Thoracic aorta (tissue), 2 donors: ENCODE measurements at places on chromosomes 16 and 17.
A peak's percentile ranks its signal among the peaks of the same experiment; 100 is the strongest.

- H3K4me3 ChIP-seq = no peak overlapping the region
- DNase-seq = no peak
- H3K36me3 ChIP-seq = no peaks in the 10 kb centered on the region
- no peaks in the 10 kb centered on the region for H3K4me1 ChIP-seq
- H3K27ac ChIP-seq = no peak overlapping the region
These were observed 68.1 kb upstream of the CPHXL start for GRCh38 chr16:75794426-75794825.

- no peaks in the 10 kb centered on the region for H3K4me1 ChIP-seq
- no peak for DNase-seq
- H3K27ac ChIP-seq = no peak overlapping the region
- H3K27me3 ChIP-seq = no peaks in the 10 kb centered on the region
These were observed 5.8 kb downstream of the PIK3R6 start for GRCh38 chr17:8861495-8862181.

- H3K36me3 ChIP-seq = no peaks in the 10 kb centered on the region
- no peaks in the 10 kb centered on the region for H3K27me3 ChIP-seq
- H3K4me3 ChIP-seq = no peak overlapping the region
- DNase-seq = no peak
These were observed 59.5 kb downstream of the AKAP1 start for GRCh38 chr17:57144567-57144966.

GRCh38 chr17:21007646-21008045, 35.2 kb downstream of the USP22 start:
- no peak overlapping the region for H3K27ac ChIP-seq
- DNase-seq = no peak
- H3K4me1 ChIP-seq = no peaks in the 10 kb centered on the region

GRCh38 chr16:15052747-15053476, 3.0 kb downstream of the NTAN1 start:
- no peak overlapping the region for H3K27ac ChIP-seq
- H3K4me3 ChIP-seq = no peak overlapping the region
- H3K27me3 ChIP-seq = no peaks in the 10 kb centered on the region
- peaks cover 6% of the 10 kb centered on the region for H3K4me1 ChIP-seq
- no peaks in the 10 kb centered on the region for H3K36me3 ChIP-seq

- H3K4me1 ChIP-seq = no peaks in the 10 kb centered on the region
- H3K27me3 ChIP-seq = no peaks in the 10 kb centered on the region
- no peaks in the 10 kb centered on the region for H3K36me3 ChIP-seq
- H3K4me3 ChIP-seq = no peak overlapping the region
These were observed 172.5 kb downstream of the GRIN2A start for GRCh38 chr16:10009684-10010083.

GRCh38 chr16:12646490-12647274, 157.0 kb downstream of the CPPED1 start:
- H3K4me1 ChIP-seq = no peaks in the 10 kb centered on the region
- no peak for DNase-seq
- no peaks in the 10 kb centered on the region for H3K36me3 ChIP-seq
- no peak overlapping the region for H3K4me3 ChIP-seq
- no peaks in the 10 kb centered on the region for H3K27me3 ChIP-seq

DNA sequence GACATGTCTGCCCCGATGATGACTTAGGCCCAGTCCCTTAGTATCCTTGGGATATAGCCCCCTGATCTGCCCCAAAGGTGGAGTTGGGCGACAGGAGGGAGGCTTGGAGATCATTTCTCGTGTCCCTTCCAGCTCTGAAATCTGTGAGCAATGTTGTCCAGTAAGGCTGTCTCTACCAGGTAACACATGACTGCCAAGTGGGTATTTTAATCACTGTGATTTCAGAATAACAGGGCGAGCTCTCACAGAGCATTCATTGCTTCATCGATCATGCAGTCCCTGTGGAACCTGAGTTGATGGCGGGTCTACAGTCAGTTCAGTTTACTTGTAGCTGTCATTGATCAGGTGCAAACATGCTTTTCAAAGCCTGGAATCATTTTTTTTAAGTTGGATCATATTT, 39.2 kb downstream of the KSR1 start:
- DNase-seq = no peak
- H3K27me3 ChIP-seq = no peaks in the 10 kb centered on the region
- H3K4me1 ChIP-seq = peaks cover 4% of the 10 kb centered on the region
- H3K4me3 ChIP-seq = no peak overlapping the region

- no peak overlapping the region for H3K4me3 ChIP-seq
- H3K4me1 ChIP-seq = peaks cover 39% of the 10 kb centered on the region
- H3K36me3 ChIP-seq = peaks cover 7% of the 10 kb centered on the region
- peak overlapping the region; percentile 17 for H3K27ac ChIP-seq
- DNase-seq = no peak
These were observed 27.5 kb downstream of the MPG start for GRCh38 chr16:105521-105920.

GRCh38 chr16:88355093-88355388, 27.7 kb upstream of the ZNF469 start:
- no peak for DNase-seq
- no peaks in the 10 kb centered on the region for H3K4me1 ChIP-seq
- H3K27me3 ChIP-seq = no peaks in the 10 kb centered on the region
- no peaks in the 10 kb centered on the region for H3K36me3 ChIP-seq

DNA sequence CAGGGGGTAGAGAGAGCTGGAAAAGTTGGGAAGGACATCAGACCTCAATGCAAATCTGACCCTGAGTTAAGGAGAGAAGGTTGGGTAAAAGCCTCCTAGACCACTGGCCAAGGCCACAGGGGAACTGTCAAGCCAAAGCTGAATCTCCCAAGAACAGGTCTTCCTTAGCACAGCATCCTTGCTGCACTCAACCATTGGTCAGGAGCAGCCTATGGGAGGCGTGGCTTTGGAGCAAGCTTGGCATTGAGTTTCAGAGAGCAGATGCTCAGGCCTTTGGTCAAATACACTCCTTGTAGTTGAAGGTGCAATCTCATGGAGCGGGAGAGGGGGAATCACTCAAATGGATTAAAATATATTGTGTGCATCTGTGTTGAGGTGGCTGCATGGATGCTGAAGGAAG, 21.8 kb downstream of the SOX9 start:
- DNase-seq = no peak
- H3K4me1 ChIP-seq = no peaks in the 10 kb centered on the region
- no peak overlapping the region for H3K4me3 ChIP-seq
- no peaks in the 10 kb centered on the region for H3K27me3 ChIP-seq
- no peak overlapping the region for H3K27ac ChIP-seq

DNA sequence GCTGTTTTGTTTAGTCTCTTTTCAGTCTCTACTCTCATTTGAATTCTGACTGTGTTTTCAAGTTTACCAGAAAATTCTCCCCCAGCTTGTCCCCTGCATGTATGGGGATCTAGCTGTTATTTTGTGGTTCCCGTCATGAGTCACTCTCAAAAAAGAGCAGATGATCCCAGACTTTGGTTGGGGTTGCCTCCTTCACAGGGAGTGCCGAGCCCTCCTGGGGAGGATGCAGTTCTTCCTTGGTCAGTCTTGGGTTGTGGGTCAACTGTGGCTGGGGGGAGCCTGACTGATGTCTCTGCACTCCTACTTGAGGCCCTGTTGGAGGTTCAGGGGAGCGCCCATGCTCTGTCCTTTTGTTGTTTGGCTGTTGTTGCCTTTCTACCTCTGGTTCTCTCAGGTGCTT, 37.7 kb downstream of the EPN2 start:
- no peak overlapping the region for H3K27ac ChIP-seq
- no peaks in the 10 kb centered on the region for H3K36me3 ChIP-seq
- H3K4me3 ChIP-seq = no peak overlapping the region
- no peak for DNase-seq
- no peaks in the 10 kb centered on the region for H3K27me3 ChIP-seq

- H3K36me3 ChIP-seq = no peaks in the 10 kb centered on the region
- no peak for DNase-seq
- no peaks in the 10 kb centered on the region for H3K27me3 ChIP-seq
- H3K4me1 ChIP-seq = no peaks in the 10 kb centered on the region
- H3K4me3 ChIP-seq = no peak overlapping the region
These were observed 109.5 kb downstream of the CA10 start for GRCh38 chr17:52049051-52049450.

DNA sequence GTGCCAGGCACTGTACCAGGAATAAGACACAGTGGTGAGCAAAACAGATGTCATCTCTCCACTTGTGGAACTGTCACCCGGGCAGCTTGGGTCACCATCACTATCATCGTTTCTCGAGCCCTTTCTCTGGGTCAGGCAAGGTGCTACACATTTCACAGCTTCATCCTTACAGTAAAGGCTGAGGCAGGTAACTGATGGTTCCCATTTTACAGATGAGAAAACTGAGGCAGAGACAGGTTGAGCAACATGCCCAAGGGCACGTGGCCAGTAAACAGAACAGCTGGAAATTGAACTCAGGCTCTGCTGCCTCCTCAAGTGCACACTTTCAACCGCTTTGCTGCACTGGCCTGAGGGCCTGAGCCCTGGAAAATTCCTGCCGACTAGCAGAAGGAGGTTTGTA, 294.6 kb downstream of the XYLT1 start:
- no peaks in the 10 kb centered on the region for H3K27me3 ChIP-seq
- no peaks in the 10 kb centered on the region for H3K36me3 ChIP-seq
- no peak for DNase-seq

GRCh38 chr17:6857336-6857735, 25.8 kb upstream of the TEKT1 start:
- no peaks in the 10 kb centered on the region for H3K36me3 ChIP-seq
- no peaks in the 10 kb centered on the region for H3K4me1 ChIP-seq
- no peak overlapping the region for H3K27ac ChIP-seq

DNA sequence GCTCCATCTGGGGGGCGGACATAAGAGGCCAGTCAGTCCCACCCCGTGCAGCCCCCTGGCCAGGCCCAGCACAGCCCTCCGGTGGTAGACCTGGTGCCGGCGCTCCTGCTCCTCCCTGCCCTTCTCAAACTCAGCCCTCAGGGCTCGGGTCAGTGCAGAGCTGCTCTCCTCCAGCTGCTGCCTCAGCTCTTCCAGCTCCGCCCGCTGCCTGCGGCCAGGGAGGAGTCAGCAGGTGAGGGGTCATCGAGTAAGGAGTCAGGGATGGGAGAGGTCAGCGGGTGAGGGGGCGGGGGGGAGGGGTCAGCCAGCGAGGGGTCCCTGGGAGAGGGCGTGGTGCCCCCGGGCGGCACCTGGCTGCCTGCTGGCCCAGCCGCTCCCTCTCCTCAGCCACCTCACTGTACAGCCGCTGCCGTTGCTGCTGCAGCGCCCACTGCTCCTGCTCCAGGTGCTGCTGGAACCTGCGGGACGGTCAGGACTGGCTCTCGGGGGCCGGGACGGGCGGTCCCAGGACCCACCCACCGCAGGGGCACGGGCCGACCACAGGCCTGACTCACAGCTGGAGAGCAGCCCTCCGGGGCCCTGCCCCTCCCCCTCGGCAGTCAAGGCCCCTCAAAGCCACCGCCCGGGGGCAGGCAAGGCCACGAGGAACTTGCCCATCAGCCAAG, 26.5 kb upstream of the AATK start:
- peaks cover 5% of the 10 kb centered on the region for H3K36me3 ChIP-seq
- no peak overlapping the region for H3K4me3 ChIP-seq
- no peak overlapping the region for H3K27ac ChIP-seq
- no peaks in the 10 kb centered on the region for H3K27me3 ChIP-seq

DNA sequence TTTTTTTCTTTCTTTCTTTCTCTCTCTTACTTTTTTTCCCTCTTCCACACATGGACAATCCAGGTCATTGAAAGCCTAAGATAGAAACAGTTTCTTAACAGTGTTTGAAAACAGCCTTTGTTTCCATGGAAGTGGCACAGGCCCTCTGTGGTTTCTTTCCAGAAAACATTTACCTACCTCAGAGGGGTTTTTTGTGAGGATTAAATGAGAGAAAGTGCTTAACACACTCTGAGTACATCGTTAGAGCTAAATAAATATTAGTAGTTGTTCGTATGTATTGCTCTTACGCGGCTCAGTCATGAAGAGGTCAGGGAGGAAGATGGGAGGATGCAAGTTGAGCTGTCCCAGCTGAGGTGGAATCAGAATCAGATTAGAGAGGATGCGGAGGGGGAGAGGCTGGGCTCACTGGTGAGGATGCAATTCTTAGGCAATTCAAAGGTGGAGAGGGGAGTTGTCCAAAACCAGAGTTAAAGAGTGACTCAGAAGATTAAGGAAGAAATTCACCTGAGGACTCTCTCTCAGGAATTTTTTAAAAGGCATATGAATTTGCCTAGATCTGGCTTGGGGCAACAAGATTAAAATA, 345.4 kb downstream of the PMP22 start:
- no peak overlapping the region for H3K4me3 ChIP-seq
- H3K27me3 ChIP-seq = no peaks in the 10 kb centered on the region
- no peak overlapping the region for H3K27ac ChIP-seq
- no peak for DNase-seq
- no peaks in the 10 kb centered on the region for H3K4me1 ChIP-seq

DNA sequence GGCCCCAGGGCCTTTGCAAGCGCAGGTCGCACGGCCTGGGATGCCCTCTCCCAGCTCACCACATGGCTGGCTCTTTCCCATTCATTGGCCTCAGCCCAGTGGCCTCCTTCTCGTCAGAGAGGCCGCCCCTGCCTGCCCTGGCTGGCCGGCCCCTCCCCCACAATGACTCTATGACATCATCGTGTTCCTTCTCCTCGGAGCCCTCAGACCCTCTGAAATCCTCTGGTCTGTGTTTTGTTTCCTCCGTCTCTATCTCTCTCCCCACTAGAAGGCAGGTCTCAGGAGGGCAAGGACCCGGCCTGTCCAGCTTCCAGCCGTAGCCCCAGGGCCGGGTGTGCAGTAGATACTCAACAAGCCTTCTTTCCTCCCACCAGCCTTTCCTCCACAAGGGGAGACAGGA, 164.8 kb upstream of the FOXF1 start:
- no peak overlapping the region for H3K27ac ChIP-seq
- H3K36me3 ChIP-seq = no peaks in the 10 kb centered on the region
- peaks cover 8% of the 10 kb centered on the region for H3K4me1 ChIP-seq
- no peaks in the 10 kb centered on the region for H3K27me3 ChIP-seq
- H3K4me3 ChIP-seq = no peak overlapping the region
- DNase-seq = no peak

GRCh38 chr17:1413281-1413791, 13.3 kb upstream of the YWHAE start:
- H3K36me3 ChIP-seq = peaks cover 6% of the 10 kb centered on the region
- H3K4me3 ChIP-seq = peak overlapping the region; percentile 5
- H3K27me3 ChIP-seq = no peaks in the 10 kb centered on the region
- peak; percentile 64 for DNase-seq
- peaks cover 22% of the 10 kb centered on the region for H3K4me1 ChIP-seq

- H3K4me1 ChIP-seq = peaks cover 28% of the 10 kb centered on the region
- H3K4me3 ChIP-seq = no peak overlapping the region
- peaks cover 3% of the 10 kb centered on the region for H3K36me3 ChIP-seq
These were observed 22.0 kb downstream of the SP2 start for GRCh38 chr17:47918006-47918405.
